Stimulated activated CD8-positive, alpha-beta memory T cell treated with anti-CD3 and anti-CD28 coated beads, Interleukin-4, amount 100 ng/mL, for 4 hours (primary cell): ENCODE measurements at places on chromosomes 1 and 21.
A peak's percentile ranks its signal among the peaks of the same experiment; 100 is the strongest.

DNA sequence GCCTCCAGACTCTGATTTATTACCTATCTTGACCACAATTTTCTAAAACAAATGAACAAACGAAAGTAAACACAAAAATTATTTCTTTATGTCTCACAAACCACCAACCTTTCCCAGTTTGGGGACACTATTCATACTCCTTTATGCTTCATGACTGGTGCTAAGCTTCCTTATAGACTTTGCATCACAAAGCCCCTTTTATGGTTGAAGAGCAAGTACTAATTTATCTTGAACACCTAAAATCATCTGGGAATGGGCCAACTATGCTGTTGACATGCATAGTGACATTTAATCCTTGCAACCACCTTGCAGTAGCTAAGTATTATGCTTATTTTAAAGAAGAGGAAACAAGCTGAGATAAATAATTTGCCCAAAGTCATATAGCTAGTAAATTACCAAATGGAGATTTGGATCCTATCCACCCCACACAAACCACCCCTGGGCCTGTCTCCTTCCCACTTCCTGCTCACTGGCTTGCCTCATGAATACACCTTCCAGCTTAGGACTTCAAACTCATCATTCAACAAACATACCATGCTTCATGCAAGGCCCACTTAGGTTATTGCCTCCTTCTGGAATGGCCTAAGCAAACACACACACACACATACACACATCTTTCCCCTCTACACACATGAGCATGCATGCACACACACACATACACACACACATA, 192.2 kb downstream of the PLPP3 start:
- DNase-seq = no peak

GRCh38 chr1:55310505-55310971, 95.4 kb upstream of the USP24 start:
- DNase-seq = no peak

DNA sequence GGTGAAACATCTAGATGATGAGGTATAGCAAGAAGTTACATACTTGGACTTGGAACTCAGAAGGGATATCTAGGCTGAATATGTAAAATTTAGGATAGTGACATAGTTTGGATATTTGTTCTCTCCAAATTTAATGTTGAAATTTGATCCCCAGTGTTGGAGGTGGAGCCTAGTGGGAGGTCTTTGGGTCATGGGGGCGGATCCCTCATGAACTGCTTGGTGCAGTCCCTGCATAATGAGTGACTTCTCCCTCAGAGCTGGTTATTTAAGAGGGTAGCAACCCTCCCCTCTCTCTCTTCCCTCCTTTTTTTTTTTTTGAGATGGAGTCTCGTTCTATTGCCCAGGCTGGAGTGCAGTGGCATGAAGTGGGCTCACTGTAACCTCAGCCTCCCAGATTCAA, 15.5 kb downstream of the ST3GAL3 start:
- DNase-seq = no peak

DNA sequence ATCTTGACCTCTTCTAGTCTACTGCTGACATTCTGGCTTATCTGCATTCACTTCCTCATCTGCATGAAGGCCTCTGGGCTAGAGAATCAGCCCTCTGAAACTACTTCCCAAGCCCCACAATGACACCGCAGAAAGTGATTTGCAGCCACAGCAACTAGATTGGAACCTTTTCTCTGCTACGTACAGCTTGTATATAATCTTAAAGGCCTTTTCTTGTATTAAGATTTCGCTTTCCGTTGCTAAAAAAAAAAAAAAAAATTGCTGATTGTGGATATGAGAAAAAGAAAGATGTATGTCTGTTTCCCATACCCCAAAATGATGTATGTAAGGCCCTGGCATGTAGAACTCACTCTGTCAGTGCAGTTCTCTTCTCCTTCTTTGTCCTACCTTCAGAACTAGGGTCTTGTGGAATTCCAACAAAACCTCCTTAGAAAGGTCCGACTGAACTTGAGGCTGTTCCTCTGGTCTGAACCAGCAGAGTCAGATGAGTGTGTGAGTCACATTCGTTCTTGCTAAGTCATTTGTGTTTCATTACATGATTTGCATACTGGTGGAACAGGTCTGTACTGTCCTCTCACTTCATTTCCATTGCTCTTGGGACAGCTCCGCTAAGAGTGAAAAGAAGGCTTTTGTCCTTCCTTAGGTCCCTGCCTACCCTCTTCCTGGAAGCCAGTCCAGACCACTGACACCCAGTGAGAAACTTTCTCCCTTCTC, 62.7 kb downstream of the PLPP3 start:
- no peak for DNase-seq

DNA sequence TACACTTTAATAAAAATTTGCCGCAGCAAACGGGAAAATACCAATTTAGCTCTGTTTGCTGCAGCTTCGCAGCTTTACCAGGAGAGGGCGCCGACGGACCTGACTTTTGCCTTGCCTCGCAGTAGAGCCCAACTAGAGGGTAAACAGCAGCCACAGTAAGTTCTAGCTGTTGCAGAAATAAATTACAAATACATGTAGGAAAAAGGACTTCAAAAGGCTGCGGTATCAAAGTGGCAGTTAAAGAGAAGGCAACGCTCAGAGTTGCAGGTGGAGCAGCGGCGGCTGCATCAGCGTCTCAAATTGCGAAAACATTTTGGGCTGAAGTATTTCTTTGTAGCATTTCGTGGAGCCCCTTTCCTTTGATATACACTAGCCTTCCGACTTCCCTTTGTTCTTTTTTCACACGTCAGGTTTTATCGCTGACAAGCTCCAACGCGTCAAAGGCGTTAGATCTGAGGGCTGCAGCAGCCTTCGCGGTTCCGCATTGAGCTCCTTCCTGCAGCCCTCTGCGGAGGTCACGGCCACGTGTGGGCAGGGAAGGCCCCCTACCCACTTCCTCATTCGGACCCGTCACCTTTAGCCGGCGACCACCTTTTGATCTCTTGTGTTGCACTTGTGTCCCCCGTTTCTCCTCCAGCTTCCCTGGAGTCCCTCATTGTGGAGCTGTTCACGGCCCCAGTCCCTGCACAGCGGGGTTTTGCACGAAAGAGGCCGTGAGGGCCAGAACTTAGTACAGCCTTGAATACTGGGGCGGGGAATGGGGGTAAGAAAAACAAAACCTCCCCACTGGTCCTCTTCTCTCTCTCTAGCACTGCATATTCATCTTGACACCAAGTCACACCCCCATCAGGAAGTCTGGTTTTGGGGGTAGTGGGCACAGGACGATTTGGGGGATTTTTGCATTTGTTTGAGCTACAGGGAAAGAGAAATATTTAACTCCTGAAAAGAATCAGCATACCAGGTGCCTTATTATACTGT, 72.8 kb downstream of the S1PR1 start:
- DNase-seq = peak; percentile 31

GRCh38 chr21:37565530-37566223, 199.1 kb downstream of the DYRK1A start:
- no peak for DNase-seq

DNA sequence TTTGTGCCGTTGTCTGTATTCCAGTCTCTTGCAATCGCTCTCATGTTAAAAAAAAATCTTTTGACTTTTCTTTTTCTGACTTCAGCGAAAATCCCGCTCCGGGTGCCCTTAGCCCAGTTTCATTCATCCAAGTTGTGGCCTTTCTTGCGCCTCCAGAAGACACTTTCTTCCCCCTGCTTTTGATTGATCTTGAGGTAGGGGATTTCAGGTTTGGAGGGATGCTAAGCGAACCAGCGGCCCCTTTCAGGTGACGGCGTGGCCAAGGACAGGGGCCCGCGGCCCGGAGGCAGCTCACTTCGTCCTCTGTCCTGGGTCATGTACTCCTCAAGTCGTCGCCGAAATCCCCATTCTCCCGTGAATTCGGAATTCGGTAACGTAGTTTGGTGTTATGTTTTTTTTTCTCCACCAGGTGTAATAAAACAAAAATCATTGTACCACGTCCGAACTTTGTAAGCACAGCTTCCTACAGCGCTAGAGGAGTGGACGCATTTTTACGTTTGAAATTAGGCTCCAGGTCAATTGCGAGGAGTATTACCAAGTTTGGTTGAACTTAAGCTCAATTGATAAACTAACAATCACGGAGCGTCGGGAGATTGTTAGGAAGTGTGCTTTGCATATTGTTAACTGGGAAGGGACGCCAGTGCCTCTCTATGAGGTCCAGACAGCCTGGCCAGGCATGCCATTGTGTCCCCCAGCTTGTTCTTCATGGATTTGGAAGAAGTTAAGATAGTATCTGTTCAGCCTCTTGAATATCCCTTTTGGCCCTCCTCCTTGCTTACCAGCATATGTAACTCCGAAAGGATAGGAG, 1.1 kb downstream of the MRPS6 start:
- no peak for DNase-seq

DNA sequence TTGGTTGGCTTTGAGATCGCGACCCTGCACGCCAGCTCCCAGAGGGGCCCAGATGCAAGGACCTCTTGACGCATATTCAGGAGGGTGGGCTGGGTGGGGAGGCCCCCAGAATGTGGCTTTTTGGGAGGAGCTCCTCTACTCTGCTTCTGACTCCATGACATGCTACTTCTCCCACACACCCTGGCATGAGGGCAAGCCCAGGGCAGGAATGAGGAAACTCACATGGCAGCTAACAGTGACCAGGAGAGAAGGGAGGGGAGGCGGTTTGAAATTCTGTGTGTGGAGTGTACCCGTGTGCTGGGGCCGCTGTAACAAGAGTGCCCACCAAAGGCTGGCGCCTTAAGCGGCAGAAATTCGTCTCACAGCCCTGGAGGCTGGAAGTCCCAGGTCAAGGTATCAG, 61.3 kb upstream of the GPR153 start:
- DNase-seq = no peak

DNA sequence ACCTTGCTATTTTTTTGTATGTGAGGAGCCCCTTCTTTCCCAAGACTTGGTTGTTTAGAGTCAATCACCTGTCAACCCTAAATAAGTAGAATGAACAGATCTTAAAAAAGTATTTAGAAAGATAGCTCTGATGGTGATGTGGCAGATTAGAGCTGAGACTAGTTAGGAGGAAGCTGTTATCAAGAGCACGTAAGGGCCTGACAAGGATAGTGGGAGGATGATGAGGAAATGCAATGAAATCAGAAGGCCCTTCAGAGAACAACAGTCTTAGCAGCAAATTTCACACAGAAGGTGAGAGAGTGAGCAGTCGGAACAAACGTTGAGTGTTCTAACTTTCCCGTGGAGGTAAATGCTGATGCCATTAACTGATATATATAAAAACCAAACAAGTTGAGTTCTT, 15.9 kb upstream of the S1PR1 start:
- no peak for DNase-seq

DNA sequence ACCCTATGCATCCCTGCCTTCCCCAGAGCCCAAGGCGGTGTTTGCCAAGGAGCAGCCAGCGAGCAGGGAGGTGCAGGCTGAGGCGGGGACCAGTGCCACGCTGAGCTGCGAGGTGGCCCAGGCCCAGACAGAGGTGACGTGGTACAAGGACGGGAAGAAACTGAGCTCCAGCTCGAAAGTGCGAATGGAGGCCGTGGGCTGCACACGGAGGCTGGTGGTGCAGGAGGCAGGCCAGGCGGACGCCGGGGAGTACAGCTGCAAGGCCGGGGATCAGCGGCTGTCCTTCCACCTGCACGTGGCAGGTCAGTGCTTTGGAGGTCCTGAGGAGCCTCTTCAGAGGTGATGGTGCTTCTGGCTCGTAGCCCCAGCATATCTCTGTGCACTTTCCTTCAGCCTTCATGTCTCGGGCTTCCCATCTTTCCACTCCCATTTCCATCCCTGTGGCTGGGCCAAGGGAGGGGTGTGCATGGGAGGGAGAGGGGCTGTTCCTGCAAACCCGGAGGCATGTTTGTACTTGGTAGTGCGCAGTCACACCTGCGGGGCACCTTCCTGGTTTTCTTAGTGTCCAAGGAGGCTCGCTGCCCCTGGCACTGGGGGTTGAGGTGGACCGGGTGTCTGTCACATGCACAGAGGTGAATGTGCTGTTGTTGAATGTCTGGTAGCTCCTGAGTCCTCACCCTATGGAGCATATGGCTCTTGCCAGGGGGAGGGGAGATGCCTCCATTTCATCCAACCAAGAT, 56.4 kb downstream of the OBSCN start:
- DNase-seq = no peak

GRCh38 chr1:68011657-68012375, 38.6 kb downstream of the DIRAS3 start:
- no peak for DNase-seq

DNA sequence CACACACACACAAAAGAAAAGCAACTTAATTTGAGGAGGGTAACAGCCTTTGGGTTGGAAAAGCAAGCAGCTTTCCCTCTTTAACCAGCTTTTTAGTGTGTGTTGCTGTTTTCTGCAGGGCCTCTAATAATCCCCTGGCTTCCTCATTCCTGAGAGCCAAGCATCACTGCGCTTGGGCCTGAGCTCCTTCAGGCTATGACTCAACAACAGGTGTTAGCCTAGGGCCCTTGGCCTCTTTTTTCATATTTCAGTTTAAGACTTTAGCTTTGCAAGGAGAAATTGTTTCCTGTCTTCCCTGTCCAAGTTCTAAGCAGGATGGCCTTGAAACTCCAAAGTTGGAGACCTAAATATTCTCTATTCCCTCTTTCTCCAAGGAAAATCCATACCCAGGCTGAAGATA, 26.2 kb upstream of the SNX27 start:
- DNase-seq = no peak

- no peak for DNase-seq
Observed at GRCh38 chr1:160829766-160830165, 32.9 kb downstream of the CD244 start.

DNA sequence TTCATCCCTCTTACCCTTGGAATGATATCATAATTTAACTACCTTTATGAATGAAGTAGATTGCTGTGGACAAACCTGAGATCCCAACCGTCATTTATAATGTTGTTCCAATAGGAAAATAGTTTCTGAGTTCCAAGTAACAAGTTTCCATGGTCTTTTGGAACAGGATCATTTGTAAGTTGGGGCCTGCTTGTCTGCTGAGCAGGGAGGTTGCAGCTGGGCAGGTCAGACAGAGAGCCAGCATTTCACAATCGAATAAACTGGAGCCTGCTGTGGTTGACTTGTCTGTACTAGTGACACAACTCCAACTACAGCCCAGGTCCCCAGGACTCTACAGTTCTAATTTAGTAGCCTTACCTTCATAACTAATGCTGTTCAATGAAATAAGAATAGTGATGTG, 18.6 kb upstream of the RALGPS2 start:
- no peak for DNase-seq

GRCh38 chr1:186194107-186194756, 180.8 kb downstream of the TPR start:
- DNase-seq = no peak

- DNase-seq = no peak
Observed at GRCh38 chr1:246836209-246836966, 95.4 kb downstream of the AHCTF1 start.

DNA sequence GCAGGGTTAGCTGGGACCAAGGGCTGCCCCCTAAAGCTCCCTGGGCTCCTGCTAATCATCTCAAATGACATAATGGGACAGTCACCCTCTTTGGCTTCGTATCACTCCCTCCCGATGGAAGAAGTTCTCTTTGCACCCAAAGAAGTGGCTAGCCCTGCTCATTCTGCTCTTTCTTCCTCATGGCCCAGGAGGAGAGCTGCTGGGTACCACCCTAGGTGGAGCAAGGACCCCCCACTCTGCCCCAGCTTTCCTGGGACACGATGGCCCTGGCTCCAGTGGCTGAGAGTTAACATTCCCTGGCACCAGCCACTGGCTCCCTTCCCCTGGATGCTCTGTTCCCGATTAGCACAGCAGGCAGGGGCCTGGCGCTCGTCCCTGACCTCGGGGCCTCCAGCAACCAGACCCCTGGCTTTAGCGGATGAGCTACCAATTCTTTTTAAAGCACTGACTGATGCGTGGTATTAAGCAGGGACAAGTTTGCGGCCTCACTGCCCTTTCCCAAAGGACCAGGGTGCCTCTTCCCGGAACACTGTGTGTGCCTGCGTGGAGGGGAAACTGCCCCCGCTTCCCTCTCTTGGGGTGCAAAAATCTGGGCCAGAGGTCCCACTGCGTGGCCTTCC, 1.2 kb downstream of the MYOM3 start:
- DNase-seq = no peak

- DNase-seq = no peak
Observed at GRCh38 chr21:44736291-44737004, 25.1 kb upstream of the TSPEAR start.
